ENCODE measurements at places on chromosomes 4 and X.
A peak's percentile ranks its signal among the peaks of the same experiment; 100 is the strongest.

- no peak for DNase-seq
These were observed 4.2 kb upstream of the CCNA2 start for GRCh38 chr4:121827853-121828252.

- DNase-seq: no peak
These were observed 152.3 kb downstream of the CBR4 start for GRCh38 chr4:168857546-168858314.

DNA sequence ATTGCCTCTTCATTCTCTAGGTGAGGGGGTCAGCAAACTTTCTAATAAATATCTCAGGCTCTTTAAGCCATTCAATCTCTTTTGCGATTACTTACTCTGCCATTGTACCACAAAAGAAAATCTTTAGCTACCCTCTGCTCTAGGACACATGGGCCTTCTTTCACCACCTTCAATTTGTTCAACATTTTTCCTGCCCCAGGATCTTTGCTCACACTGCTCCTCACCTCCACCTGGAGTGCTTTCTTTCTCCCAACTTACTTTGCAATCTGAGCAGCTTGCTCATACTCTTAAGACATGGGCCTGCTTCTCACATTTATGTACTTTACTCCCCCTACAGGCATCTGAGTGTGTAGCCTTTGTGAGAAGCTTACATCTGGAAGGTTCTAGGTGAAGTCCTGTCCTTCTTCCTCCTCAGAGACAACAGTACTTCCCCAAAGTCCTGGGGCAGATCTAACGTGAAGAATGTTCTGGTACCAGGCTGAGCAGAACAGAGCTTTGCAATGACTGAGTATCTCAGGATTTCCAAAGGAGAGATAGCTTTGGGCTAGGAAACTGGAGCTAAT is 55.0 kb upstream of the PRDM5 start:
- DNase-seq: peak; percentile 1

- no peak for DNase-seq
These were observed 2.5 kb upstream of the BRWD3 start for GRCh38 chrX:80812176-80812575.

DNA sequence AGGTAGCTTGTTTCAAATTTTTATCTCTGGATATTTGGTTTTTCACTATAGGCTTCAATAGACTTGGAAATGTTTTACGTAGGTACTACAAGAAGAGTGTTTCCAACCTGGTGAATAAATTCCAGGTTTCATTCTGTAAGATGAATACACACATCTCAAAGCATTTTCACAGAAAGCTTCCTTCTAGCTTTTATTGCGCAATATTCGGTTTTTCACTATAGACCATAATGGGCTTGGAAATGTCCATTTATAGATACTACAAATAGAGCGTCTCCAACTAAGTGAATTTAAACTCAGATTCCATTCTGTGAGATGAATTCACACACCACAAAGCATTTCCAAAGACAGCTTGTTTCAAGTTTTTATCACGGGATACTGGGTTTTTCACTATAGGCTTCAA is 857.7 kb upstream of the HS3ST1 start:
- no peak for DNase-seq

DNA sequence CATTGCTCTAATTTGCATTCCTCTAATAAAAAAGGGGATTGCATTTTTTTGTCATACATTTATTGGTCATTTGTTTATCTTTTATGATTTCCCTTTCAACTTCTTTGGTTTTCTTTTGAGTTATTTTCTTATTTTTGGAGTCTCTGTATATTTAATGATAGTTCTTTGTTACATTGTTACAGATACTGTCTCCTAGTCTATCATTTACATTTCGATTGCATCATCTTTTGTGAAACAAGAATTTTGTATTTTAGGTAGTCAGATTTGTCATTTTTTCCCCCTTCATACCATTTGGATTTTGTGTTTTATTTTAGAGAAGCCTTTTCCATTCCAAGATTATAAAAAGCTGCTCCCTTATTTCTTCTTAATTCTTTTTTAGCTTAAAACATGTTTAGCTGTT is 37.1 kb downstream of the SNX25 start:
- DNase-seq: no peak

DNA sequence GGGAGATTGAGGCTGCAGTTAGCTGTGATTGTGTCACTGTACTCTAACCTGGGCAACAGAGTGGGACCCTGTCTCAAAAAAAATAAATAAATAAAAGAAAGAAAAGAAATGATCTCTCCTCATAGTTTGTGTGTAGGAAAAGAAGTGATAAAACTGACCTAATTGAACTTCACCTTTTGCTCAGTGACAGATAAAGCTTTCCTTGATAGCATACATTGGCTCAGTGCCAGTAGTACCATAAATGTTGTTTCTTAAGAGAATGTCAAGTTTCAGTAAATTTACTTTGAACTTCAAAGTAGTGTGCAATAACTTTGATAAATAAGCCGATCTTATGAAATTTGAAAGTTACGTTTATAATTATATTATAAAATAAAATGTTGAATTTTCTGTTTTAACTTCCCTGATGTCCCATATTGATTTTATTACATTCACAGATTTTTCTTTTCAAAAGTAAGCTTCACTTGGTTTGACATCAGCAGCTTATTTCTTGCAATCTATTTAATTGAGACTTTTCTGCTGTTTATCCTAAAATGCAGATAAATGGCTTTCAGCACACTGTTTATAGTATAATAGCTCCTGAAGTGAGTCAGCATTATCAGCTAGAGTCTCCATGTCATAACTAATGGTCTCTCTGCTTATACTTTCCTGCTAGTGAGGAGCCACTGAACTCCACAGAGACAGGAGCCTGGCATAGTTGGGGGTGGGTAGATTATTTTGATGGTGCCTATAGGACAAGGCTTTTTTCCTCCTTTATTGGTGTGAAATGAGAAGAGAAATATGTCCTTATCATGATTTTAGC is 330.1 kb downstream of the BMPR1B start:
- DNase-seq: no peak

- DNase-seq: no peak
These were observed 69.5 kb downstream of the PCDH19 start for GRCh38 chrX:100340491-100341141.

DNA sequence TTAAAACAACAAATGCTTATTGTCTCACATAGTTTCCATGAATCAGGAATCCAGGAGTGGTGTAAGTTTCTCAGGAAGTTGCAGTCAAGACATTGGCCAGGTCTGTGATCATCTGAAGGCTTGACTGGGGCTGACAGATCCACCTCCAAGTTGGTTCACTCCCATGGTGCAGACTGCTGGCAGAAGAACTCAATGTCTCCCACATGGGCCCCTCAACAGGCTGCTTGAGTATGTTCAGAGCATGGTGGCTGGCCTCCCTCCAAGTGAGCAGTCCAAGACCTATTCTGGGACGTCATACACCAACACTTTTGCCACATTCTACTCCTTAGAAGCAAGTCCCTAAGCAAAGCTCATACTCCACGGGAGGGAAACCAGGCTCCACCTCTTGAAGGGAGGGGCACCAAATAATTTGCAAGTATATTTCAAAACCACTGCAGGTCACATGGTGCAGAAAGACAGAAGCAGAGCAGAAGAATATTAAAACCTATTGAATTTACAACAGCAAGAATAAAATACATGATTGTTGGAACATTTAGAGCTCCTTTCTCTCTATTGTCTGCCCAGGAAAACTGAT is 35.3 kb downstream of the LGI2 start:
- no peak for DNase-seq

DNA sequence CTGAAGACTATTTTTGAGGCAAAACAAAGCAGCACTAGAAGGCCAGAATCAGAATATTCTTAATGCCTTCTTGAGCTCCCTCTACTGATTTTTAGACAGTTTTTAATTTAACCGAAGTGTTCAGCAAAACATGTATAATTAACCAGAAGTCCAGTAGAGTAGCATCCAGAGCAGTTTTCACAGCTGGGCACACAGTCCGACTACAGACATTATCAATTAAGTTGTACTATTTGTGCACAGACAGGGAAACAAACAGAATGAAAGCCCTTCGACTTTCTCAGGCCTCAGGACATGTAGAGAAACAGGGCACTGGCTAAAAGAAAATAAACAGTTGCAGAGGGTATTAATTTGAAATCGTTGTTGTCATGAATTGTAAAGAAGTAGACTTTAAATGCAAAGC is 11.9 kb downstream of the FSTL5 start:
- no peak for DNase-seq

GRCh38 chr4:114077610-114078009 is 98.2 kb upstream of the ARSJ start:
- no peak for DNase-seq

DNA sequence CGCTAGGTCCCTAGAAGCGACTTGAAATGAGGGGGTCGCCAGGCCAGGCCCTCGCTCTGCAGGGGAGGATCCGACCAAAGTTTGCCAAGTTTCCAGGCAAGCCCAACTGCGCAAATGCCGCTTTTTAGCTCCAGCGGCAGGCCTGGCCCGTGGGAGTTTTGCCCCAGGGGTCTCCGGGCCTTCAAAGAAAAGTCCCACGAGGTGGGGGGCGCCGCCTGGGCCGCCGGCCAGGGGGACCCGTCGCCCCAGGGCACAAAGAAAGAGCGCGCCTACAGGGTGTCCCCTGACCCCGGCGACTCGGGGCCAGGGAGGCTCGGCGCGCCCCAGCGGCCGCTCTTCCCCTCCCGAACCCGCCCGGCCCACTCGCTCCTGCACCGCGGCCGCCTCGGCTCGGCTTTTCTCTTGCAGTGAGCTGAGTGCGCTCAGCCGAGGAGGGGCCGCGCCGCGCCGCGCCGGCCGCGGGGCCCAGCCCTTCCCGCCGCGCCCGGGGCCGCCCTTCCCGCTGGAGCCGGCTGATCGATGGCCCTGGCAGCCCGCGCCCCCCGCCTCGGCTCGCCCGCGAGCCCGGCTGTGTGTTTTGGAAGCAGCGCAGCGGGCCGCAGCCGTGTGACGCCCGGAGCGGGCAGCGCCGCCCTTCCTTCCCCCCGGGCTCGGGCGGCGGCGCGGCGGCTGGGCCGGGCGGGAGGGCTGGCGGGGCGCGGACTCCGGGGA is 754 bp upstream of the KLF3 start:
- no peak for DNase-seq

- no peak for DNase-seq
These were observed 349.5 kb downstream of the HS3ST1 start for GRCh38 chr4:11079171-11079570.

- no peak for DNase-seq
These were observed 123.2 kb downstream of the RBM47 start for GRCh38 chr4:40506492-40506891.

DNA sequence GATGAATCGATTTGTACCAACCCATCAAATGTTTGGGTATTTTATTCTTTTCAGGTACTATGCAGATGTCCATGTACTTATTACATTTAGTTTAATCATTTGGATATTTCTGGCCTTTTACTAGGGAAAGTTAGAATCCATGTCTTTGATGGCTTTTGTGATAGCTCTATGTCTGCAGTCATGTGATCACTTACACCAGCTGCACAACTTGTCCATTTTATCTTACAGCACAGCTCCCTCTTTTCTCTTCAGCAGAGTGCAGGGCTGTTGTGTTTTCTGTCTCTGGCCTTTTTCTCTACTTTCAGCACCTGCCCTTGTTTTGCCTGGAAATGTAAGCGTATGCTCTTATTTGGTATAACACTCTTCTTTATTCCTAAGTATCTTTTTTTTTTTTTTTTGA is 30.6 kb downstream of the WWC2 start:
- no peak for DNase-seq

DNA sequence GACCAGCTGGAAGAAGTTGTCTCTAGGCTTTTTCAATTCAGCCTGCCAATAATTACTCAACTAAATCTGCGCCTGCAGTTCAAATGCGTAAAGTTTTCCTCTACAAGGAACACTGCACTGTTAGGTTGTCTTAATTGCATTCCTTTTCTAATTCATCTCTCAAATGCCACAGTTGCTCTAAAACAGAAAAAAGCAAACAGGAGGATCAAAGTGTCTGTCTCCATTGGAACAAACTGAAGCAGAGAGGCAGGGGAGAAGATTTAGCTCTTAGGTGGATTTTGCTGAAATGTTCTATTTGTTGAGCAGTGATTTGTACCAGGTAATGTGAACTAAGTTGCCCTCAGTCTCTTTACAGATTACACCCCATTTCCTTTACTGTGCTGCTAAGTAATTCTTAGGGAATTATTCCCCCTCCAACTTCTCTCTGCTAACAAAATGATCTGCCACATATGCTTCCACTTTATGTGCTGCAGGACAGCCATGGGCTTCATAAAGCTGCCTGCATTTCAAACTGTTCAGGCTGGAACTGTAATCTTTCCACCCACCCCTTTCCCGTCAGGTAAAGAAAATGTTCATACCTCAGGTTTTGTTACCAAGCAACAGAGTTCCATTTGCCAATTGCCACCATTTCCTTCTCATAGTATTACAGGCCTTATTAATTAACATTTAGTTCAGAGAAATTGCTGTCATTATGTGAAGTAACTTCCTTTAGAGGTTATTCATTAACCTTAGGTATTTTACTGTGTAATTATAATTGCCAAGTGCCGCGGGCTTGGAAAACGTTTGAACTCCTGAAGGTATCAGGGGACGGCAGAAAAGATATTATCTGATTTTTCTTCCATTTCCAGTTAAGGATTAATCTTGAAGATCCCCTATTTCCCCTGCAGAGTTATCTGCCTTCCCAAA is 149.3 kb downstream of the SPRY1 start:
- DNase-seq: no peak

- DNase-seq: peak; percentile 15
These were observed 33.3 kb upstream of the PPARGC1A start for GRCh38 chr4:23923141-23923540.

- DNase-seq: no peak
These were observed 125.0 kb upstream of the SMIM10 start for GRCh38 chrX:134865682-134866255.

GRCh38 chr4:306551-306961 is 1.3 kb upstream of the ZNF732 start:
- DNase-seq: no peak

DNA sequence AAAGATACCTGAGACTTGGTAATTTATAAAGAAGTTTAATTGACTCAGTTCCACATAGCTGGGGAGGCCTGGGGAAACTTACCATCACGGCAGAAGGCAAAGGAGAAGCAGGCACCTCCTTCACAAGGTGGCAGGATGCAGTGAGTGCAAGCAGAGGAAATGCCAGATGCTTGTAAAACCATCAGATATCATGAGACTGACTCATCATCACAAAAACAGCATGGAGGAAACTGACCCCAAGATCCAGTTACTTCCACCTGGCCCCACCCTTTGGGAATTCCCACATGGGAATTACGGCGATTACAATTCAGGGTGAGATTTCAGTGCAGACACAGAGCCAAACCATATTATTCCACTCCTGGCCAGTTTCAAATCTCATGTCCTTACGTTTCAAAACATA is 514.7 kb upstream of the SPANXN1 start:
- no peak for DNase-seq

DNA sequence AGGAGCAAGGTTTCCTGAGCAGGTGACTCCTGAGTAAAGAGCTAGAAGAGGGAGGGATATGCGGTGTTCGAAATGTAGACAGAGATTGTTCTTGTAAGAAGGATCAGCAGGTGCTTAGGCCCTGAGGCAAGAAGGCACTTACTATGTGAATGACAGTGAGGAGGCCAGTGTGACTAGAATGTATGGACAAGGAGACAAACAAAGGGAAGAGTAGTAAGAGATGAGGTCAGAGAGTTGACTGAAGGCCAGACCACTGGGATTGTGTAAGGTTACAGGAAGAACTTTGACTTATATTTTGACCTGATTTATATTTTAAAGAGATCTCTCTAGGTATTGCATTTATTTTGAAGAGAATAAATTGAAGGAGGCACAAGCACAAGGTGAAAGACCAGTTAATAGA is 118.4 kb upstream of the ENPEP start:
- no peak for DNase-seq

- DNase-seq: no peak
These were observed 38.0 kb downstream of the FAM241A start for GRCh38 chr4:112183252-112183651.
